ENCODE measurements at places on chromosomes 12 and 14.

- no peak for DNase-seq
Observed at GRCh38 chr12:9992296-9992695, 6.6 kb downstream of the CLEC1B start.

GRCh38 chr14:41609704-41610183 lies 3.1 kb downstream of the LRFN5 start:
- no peak for DNase-seq

- no peak for DNase-seq
Observed at GRCh38 chr12:121673013-121673511, 3.6 kb upstream of the MORN3 start.

- no peak for DNase-seq
Observed at GRCh38 chr14:89236851-89237250, 180.2 kb downstream of the FOXN3 start.

- DNase-seq: no peak
Observed at GRCh38 chr14:31271648-31272047, 64.1 kb upstream of the HECTD1 start.

- no peak for DNase-seq
Observed at GRCh38 chr14:64826845-64827244, 52.9 kb downstream of the SPTB start.

DNA sequence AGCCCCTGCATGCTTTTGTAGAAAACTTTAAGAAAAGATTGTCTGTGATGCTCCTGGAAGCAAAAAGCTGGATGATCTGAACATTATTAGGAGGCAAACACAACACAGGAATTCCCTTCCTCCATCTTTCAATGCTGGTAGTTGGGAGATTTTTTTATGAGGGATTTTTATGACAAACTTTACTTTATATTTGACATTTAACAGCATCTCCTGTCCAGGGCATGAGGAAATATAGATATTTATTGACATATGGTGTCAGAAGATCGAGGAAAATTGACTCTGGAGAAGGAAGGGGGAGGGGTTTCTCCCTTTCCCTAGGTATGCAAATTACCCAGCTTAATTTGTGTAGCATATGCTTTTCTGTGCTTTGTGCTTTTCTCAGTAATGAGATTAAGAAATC lies 37.8 kb upstream of the CISTR start:
- no peak for DNase-seq

- no peak for DNase-seq
Observed at GRCh38 chr14:82341261-82341810, 807.7 kb upstream of the SEL1L start.

DNA sequence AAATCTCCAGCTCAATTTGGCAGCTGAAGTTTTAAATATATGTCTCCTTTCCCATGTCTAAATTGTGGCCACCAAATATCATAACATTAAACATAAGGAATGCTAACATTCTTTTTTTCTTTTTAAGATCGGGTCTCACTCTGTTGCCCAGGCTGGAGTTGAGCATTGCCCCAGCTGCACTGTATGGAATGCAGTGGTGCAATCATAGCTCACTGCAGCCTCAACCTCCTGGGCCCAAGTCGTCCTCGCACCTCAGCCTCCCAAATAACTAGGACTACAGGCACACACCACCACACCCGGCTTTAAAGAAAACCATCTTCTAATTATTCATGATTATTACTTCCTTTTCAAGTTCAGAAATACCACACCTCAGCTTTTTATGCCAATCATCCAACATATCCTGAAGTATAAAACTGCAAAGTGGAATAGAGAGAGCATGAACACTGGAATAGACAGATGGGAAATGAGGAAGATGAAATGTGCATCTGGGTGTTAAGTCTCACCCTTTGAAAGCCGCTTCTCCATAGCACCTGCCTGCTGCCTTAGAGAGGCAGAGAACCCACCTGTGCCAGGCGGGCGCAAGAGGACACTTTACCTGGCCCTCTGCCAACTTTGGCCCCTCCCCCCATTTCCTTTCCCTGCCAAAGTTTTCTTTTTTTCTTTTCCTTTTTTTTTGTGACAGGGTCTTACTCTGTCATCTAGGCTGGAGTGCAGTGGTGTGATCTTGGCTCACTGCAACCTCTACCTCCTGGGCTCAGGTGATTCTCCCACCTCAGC lies 2.8 kb upstream of the EML1 start:
- no peak for DNase-seq

- no peak for DNase-seq
Observed at GRCh38 chr12:62724947-62725451, 210.0 kb downstream of the PPM1H start.

- no peak for DNase-seq
Observed at GRCh38 chr14:55874785-55875184, 243.4 kb upstream of the PELI2 start.

GRCh38 chr12:21558100-21558679 lies 32.1 kb downstream of the SPX start:
- DNase-seq: no peak

DNA sequence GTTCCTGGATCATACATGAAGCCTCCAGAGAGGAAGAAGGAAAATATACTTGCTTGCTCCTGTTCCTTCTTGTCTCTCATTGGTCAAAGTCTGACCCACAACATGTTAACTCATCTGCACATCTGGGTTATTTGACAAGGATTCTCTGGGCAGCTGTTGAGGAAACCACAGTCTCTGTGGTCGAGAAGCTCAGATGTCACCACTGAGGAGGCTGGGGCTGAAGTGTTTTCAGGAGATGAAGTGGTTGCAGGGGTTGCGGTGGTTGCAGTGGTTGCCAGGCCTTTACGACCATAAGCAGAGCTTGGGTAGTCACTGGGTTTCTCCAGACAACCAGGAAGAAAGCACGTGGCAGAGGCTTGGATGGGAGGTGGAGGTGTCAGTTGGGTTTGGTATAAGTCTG lies 265.0 kb upstream of the LRIG3 start:
- DNase-seq: no peak

- DNase-seq: no peak
Observed at GRCh38 chr14:35689000-35689460, 120.1 kb downstream of the RALGAPA1 start.

DNA sequence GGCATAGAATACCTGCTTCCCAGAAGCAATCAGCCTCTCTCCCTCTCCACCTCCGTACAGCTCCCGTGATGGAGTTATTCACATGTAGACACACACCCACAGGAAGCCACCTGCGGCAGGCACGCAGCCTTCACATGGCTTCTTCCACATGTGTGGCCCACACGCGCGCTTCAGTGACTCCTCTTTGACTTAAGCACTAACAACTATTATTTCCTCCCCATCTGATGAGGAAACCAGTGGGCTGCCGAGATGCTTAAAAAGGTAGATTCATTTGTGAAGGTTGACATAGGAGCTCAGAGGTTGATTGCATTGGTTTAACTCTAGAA lies 69.3 kb downstream of the PRMT8 start:
- no peak for DNase-seq

- DNase-seq: no peak
Observed at GRCh38 chr14:23829736-23830471, 123.7 kb upstream of the DHRS4 start.
